HCT116 (cell line): ENCODE measurements at places on chromosomes 5 and 9. TPM values are rescaled to one million over a fixed set of nuclear protein-coding genes. Genes with fewer than 3 reads are reported as not detected.

DNA sequence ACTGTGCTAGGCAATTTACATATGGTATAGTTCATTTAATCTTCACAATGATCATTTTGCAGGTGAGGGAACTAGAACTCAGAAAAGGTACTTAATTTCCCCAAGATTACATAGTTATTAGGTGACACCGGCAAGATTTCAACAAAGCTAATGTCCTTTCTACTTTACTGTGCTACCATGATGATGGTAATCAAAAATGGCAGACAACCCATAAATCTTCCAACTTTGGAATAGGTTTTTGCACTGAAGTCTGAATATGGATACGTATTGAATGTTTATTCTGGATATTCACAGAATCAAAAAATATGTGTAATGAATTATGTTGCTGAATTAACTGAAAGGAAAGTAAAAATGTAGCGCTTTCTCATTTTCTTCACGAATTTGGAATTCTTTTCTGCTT lies 13.8 kb downstream of the PDCD1LG2 start:
- no peaks in the 10 kb centered on the region for H3K4me1 ChIP-seq
- no peak overlapping the region for H3K27ac ChIP-seq
- no peaks in the 10 kb centered on the region for H3K36me3 ChIP-seq
- DNase-seq = no peak

GRCh38 chr5:95781101-95781583 lies 41.4 kb downstream of the GLRX start:
- no peak overlapping the region for H3K4me3 ChIP-seq
- H3K27ac ChIP-seq = no peak overlapping the region
- H3K4me1 ChIP-seq = no peaks in the 10 kb centered on the region
- H3K36me3 ChIP-seq = no peaks in the 10 kb centered on the region
- DNase-seq = peak; percentile 62

DNA sequence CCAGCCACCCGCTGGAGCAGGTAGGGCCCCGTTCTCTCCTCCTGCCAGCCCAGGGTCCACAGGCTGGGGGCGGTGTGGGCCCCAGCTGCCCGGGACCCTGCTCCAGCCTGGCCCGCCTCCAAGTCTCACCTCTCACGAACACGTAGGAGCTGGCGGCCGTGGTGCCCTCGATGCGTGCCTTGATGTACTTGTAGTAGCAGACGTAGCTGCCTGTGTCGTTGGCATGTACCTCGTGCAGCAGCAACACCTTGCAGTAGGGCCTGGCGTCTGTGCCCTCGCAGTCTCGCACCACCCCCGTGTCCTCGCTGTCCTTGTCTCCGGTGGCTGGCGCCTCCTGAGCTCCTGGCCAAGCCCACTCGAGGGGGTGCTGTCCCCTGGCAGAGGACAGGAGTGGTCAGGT lies 19.0 kb downstream of the FLT4 start:
- H3K27me3 ChIP-seq = no peaks in the 10 kb centered on the region
- H3K36me3 ChIP-seq = no peaks in the 10 kb centered on the region
- no peak for DNase-seq
- H3K4me3 ChIP-seq = no peak overlapping the region

DNA sequence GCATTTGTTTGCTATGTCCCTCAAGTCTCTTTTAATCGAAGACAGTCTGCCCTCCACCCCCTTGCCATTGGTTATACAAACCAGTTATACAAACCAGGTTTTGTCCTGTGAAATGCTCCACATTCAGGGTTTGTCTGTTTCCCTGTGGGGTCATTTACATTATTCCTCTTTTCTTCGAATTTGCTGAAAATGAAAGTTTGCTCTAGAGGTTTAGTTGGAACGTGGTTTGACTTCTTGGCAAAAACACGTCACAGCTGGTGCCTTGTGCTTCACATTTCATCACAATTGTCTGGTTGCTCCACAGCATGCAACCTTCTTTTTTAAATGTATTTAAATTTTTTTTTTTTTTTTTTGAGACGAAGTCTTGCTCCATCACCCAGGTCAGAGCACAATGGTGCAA lies 4.2 kb upstream of the HAVCR2 start:
- no peaks in the 10 kb centered on the region for H3K4me1 ChIP-seq
- H3K36me3 ChIP-seq = no peaks in the 10 kb centered on the region
- H3K27ac ChIP-seq = no peak overlapping the region
- H3K4me3 ChIP-seq = no peak overlapping the region

- no peak for DNase-seq
- H3K4me1 ChIP-seq = no peaks in the 10 kb centered on the region
- H3K4me3 ChIP-seq = no peak overlapping the region
- H3K27ac ChIP-seq = no peak overlapping the region
Measured at GRCh38 chr5:159386028-159386711, 55.9 kb upstream of the IL12B start.

DNA sequence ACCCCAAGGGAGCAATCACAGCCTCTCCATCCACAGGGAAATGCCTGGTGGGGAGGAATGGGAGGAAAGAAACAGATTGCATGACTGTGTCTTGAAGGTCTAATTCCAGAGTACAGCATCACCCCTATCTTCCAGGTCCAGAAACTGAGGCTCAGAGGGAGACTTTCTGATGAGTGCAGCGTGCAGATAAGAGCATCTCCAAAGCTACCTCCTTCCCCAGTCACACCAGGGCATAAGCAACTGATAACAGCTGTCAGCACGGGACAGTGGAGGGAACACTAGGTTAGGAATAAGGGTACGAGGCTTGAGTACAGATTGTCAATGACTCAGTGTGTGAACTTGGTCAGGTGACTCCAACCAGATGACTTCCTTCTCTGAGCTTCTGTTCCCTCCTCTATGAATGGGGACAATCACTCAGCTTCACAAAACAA lies 126.9 kb downstream of the KCNIP1 start:
- H3K27me3 ChIP-seq = no peaks in the 10 kb centered on the region
- no peaks in the 10 kb centered on the region for H3K36me3 ChIP-seq
- no peak overlapping the region for H3K4me3 ChIP-seq
- no peak overlapping the region for H3K27ac ChIP-seq

- H3K4me3 ChIP-seq = no peak overlapping the region
- no peaks in the 10 kb centered on the region for H3K27me3 ChIP-seq
- no peak for DNase-seq
- H3K4me1 ChIP-seq = no peaks in the 10 kb centered on the region
- H3K27ac ChIP-seq = no peak overlapping the region
- peaks cover 34% of the 10 kb centered on the region; the same call in 1 of the 2 replicates for H3K36me3 ChIP-seq
Measured at GRCh38 chr5:178143246-178143645, 10.4 kb downstream of the NHP2 start.

GRCh38 chr9:125119643-125120286 lies 23.6 kb downstream of the SCAI start:
- H3K36me3 ChIP-seq = no peaks in the 10 kb centered on the region
- no peak for DNase-seq
- no peaks in the 10 kb centered on the region for H3K27me3 ChIP-seq

GRCh38 chr5:95949810-95950209 lies 11.8 kb downstream of the ELL2 start:
- DNase-seq = no peak
- no peaks in the 10 kb centered on the region for H3K36me3 ChIP-seq
- no peaks in the 10 kb centered on the region for H3K27me3 ChIP-seq
- no peaks in the 10 kb centered on the region for H3K4me1 ChIP-seq

DNA sequence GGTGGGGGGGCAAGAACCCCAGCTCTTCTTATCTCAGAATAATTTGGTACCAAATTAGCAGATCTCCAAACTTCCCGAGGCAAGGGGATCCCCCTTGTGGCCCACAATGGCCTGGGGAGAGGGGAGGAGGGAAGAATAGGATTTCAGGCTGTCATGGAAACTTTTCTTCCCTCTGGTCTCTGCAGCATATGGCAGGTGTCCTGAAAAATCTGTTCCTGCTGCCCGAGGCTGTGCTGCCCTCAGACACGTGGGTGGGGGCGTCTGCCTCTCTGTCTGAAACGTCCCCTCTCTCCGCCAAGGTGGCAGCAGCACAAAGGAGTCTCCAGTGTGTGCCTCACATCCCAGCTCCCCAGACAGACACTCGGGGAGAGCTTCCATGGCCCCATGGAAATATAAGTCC lies 34.0 kb downstream of the CCNJL start:
- no peaks in the 10 kb centered on the region for H3K4me1 ChIP-seq
- no peak for DNase-seq
- no peaks in the 10 kb centered on the region for H3K36me3 ChIP-seq
- no peak overlapping the region for H3K27ac ChIP-seq
- H3K4me3 ChIP-seq = no peak overlapping the region

GRCh38 chr5:136000932-136001331 lies 27.9 kb upstream of the TGFBI start:
- no peaks in the 10 kb centered on the region for H3K4me1 ChIP-seq
- H3K27me3 ChIP-seq = peaks cover 54% of the 10 kb centered on the region
- no peak overlapping the region for H3K27ac ChIP-seq
- no peaks in the 10 kb centered on the region for H3K36me3 ChIP-seq
- DNase-seq = no peak

- H3K27me3 ChIP-seq = peaks cover 17% of the 10 kb centered on the region
- H3K4me3 ChIP-seq = peak overlapping the region; percentile 75
- H3K4me1 ChIP-seq = peaks cover 17% of the 10 kb centered on the region; the same call in 1 of the 2 replicates
- no peak overlapping the region; the same call in 1 of the 2 replicates for H3K27ac ChIP-seq
- H3K36me3 ChIP-seq = no peaks in the 10 kb centered on the region
Measured at GRCh38 chr9:105694848-105695581, 674 bp downstream of the TMEM38B start.

DNA sequence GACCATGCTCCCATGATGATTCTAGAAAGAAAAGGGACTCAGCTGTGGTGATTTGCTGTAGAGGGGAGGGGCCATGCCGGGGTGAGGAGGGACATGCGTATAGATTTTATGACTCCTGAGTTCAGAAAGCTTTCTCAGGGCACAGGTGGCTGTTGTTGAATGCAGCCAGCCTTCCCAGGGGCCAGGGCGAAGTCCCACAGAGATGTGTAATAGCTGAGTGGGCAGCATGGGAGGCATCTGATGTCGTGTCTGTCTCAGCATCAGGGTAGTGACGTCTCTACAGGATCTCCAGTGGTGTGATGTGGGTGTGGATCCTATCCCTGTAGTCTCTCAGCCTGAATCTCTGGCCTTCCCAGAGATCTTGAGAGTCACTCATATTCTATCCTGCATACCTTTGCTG lies 7.8 kb upstream of the BOD1 start:
- H3K4me3 ChIP-seq = no peak overlapping the region
- no peak overlapping the region for H3K27ac ChIP-seq
- DNase-seq = no peak
- H3K27me3 ChIP-seq = peaks cover 4% of the 10 kb centered on the region; the same call in 1 of the 2 replicates
- no peaks in the 10 kb centered on the region for H3K4me1 ChIP-seq
- no peaks in the 10 kb centered on the region for H3K36me3 ChIP-seq

DNA sequence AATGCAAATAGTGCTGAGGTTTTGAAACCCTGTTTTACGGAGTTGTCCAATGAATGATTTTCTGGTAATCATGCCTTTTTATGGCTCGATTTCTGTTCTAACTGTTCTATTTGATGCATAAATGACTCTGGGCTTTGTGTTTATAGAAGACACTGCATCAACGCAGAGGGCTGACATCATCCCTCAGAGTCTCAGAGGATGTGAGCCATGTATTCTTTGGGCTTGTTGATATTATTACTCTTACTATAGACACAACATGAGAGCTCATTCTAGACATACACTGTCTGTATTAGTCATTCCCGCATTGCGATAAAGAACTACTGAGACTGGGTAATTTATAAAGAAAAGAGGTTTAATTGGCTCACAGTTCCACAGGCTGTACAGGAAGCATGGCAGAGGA lies 31.6 kb downstream of the CDH6 start:
- no peak overlapping the region for H3K4me3 ChIP-seq
- no peaks in the 10 kb centered on the region for H3K27me3 ChIP-seq
- no peak for DNase-seq
- no peaks in the 10 kb centered on the region for H3K36me3 ChIP-seq
- H3K27ac ChIP-seq = no peak overlapping the region
- H3K4me1 ChIP-seq = no peaks in the 10 kb centered on the region

DNA sequence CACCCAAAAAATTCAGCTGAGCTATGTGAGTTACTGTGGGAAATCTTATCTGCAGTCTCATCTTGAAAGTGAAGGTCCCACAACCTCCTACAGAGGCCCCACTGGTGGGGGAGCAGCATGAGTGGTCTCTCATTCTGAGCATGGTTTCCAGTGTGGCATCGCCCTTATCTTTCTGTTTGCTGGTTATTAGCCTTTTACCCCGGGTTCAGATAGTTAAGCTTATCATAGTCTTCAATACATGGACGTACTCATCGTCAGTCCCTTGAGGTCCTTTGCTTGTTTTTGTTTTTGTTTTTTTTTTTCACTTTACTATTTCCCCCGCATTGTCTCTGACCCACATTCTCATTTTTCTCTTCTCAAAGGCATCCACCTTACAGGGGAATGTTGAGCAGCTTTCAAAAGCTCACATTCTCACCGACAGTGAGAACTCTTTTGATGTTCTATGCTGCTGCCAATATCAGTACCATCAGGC lies 7.7 kb upstream of the HAVCR2 start:
- no peak overlapping the region for H3K27ac ChIP-seq
- no peak overlapping the region for H3K4me3 ChIP-seq
- DNase-seq = no peak
- no peaks in the 10 kb centered on the region for H3K4me1 ChIP-seq
- no peaks in the 10 kb centered on the region for H3K27me3 ChIP-seq
- no peaks in the 10 kb centered on the region for H3K36me3 ChIP-seq

DNA sequence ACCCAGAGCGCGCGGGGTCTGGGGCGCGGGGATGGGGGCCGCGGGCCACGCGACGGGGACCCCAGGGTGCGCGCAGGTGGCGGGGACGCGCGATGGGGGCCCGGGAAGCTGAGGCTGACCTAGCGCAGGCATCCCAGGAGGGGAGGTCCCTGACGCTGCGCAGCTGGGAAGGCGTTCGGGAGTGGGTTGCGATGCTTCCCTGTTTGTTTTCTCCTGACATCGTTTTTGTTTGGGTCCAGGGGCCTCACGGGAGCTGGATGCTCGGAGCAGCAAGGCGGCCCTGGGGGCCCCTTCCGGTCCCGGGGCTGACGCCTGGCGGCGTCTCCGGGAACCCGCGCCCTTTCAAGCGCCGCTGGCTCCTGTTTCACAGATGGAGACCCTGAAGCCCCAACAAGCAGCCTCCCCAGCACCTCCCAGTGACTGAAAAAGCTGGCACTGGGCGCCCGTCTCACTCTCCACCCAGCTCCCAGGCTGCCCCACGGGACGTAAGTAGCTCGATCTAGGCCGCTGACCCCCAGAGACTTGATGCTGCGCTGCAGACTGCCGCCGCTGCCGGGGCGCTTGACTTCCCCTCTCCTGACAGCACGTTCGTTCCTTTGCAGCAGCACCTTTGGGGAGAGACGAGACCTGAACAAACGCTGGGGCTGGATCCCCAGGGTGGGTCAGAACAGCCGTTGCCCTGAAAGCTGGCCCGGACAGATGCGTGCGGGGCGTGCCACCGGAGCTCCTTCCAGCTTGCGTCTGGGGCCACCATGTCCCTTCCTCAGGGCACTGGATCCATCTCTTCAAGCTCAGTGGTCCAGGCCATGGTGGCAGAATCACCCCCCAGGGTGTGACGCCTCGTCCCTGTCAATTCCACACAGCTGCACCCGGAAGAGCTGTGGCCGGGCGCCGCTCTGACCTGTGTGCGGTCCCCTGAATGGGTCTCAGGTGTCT lies 593 bp downstream of the BRD3OS start:
- no peaks in the 10 kb centered on the region for H3K27me3 ChIP-seq
- DNase-seq = no peak
- H3K4me3 ChIP-seq = peak overlapping the region; percentile 70
- H3K4me1 ChIP-seq = peaks cover 17% of the 10 kb centered on the region
- H3K36me3 ChIP-seq = no peaks in the 10 kb centered on the region

GRCh38 chr5:66821688-66822429 lies 225.7 kb downstream of the MAST4 start:
- no peak overlapping the region for H3K4me3 ChIP-seq
- H3K36me3 ChIP-seq = no peaks in the 10 kb centered on the region
- H3K4me1 ChIP-seq = no peaks in the 10 kb centered on the region
- DNase-seq = no peak

GRCh38 chr5:93325946-93326345 lies 255.1 kb downstream of the NR2F1-AS1 start:
- DNase-seq = no peak
- no peaks in the 10 kb centered on the region for H3K36me3 ChIP-seq

The PCDHGC3 gene
- 1.2 TPM for total RNA-seq

The LMNB1 gene
- total RNA-seq = 150 TPM

The PCDHA5 gene
- not detected for total RNA-seq

The SLC36A3 gene
- not detected for total RNA-seq

The SLIT3 gene
- total RNA-seq = 0.10 TPM

The ALDH7A1 gene
- total RNA-seq = 93.2 TPM

The CERT1 gene
- 22.8 TPM for total RNA-seq
